ENCODE measurements at places on chromosomes 5 and 9.

- DNase-seq: no peak
Measured at GRCh38 chr5:60487476-60487875, 212.5 kb downstream of the DEPDC1B start.

DNA sequence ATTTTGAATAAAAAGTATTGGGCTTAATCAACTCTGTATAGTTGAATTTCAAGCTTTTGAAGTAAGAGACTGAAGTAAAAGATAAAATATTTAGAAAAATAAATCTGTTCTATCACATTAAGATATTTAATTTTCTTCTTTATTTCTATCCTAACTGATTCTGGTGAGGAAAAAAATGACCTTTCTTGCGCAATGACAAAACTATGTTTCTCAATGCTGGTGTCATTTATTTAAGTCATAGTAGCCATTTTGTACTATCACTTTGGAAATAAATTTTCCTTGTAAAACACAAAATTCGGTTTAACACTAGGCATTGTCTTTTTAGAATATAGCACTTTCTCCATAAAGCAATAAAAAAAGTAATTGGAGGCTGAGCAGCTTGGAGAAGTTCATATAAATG lies 728.0 kb downstream of the CDH9 start:
- no peak for DNase-seq

GRCh38 chr5:98825582-98826375 lies 52.3 kb downstream of the RGMB start:
- DNase-seq: no peak

DNA sequence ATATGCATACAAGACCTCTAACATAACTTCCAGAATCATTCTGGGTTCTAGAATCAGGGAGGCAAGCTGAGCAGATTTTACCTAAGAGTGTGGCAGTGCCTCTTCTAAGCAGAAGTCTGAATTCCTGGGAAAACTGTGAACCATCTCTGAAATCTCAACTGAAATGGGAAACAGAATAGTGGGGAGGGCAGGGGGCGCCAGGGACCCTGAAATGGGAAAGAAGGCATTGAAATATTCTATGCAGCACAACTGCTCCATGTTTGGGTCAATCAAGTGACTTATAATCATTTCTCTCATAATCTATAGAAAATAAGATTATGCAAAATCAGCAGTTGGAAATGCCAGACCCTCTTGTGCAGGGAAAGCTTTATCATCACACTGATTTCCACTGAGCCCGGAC lies 156.1 kb downstream of the EBF1 start:
- no peak for DNase-seq

DNA sequence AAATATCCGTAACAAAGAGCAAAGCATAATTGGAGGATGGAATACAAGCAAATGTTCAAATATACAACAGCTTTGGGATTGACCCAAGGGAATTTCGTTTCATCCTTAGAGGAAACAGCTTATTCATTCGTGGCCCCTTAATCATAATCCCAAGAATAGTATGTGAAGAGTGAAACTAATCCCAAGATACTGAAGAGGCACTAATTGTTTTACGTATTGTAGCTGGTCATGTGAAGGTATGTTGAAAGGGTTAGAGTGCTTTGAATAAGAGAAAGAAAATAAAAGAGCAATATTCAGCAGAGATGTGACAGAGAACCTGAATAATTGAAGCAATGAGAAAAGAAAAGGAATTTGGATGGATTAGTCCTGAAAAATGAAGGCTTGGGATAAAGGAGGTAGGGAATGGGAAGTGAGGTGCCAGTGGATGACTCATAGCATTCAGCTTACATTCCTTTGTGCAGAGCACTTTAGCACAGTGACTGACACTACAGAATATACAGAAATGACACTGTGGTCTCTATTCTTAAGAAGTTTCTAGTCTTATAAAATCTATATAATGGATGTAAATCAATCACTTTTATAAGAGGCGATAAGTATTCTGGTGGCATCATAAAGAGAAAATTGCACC lies 221.9 kb downstream of the TLR4 start:
- DNase-seq: no peak

DNA sequence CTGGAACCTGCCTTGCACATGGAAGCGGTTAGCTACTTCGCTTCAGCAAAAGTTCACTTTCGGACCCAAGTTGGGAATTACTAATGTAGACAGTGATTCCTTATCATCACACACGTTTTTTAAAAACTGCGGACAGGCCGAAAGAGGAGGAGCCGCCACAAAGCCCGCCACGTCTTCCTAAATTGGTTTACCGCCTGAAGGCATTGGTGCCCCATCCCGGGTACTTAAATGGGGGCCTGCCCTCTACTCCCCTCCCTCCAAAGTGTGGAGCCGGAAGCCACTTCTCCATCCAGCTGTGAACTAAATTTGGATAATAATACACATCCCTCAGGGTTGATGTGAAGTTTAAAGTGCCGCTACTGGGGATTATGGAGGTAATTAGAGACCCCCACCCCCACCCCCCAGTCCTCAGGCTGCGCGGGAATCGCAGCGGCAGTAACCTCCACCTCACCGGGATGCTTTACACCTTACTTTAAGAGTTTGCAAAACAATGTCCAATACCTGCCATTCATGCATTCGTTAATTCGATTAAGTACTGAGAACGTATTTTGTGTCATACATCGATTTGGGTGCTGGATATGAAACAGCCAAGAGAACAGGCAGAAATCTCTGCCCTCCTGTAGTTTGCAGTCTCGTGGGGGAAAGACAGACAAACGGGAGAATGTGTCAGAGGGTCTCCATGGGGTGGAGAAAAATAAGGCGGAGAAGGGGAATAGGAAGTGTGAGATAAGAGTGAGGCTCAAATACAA lies 937 bp upstream of the MACROH2A1 start:
- no peak for DNase-seq

GRCh38 chr9:35397216-35397698 lies 92.7 kb upstream of the RUSC2 start:
- no peak for DNase-seq

All from BE2C (cell line).